ENCODE measurements at places on chromosomes 7 and 10.

DNA sequence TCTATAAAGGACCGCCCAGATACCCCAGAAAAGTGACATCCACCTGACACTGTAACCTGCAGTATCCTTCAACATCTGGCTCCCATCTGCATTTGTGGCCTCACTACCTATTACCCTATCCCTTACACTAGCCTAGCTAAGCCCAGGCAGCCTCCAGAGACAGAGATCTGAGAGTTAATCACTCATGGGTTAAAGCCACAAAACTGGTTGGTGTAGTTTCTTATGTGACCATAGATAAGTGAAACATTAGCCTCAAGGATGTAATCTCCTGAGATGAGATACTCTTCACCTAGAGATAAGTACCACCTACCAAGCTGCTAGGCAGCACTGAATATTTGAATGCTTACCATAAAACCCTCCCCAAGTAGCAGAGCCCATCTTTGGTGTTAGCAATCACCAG is 35.4 kb downstream of the CTTNBP2 start:
- DNase-seq: no peak

- DNase-seq: no peak
Observed at GRCh38 chr10:99788598-99789256, 6.3 kb downstream of the ABCC2 start.

- no peak for DNase-seq
Observed at GRCh38 chr7:5681979-5682546, 99.4 kb downstream of the RNF216 start.

GRCh38 chr7:82049891-82050533 is 280.2 kb upstream of the HGF start:
- DNase-seq: no peak

GRCh38 chr7:101604331-101604933 is 24.7 kb downstream of the MYL10 start:
- DNase-seq: no peak

Measured in activated naive CD4-positive, alpha-beta T cell (primary cell).